T-helper 2 cell (primary cell): ENCODE measurements at places on chromosomes 4 and X.

- DNase-seq = no peak
These were observed 58.0 kb upstream of the FRMPD4 start for GRCh38 chrX:12080265-12080664.

GRCh38 chrX:97609938-97610337 lies 726.2 kb downstream of the RPA4 start:
- no peak for DNase-seq

DNA sequence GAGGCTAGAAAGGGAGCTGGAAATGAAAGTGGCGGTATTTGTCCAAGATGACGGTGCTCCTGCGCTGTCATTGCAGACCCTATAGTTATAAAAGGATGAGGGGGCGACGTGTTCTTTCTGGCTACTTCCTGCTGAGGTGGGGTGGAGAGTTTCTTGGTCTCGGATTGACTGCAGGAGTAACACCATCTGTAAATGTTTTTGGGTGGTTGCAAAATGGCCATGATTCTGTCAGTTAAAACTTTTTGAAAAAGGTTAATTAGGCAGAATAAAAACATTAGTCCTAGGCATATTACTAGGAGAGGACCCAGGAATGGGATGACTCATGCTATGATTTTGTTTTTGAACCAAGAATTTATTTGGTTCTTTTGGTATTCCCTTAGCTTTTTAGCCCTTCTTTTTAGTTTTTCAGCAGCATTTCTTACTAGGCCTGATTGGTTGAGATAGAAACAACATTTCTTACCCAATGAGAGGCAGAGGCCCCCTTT lies 53.1 kb downstream of the USP11 start:
- no peak for DNase-seq

- DNase-seq = no peak
These were observed 13.4 kb upstream of the STK32B start for GRCh38 chr4:5037553-5038551.
